Amniotic epithelial cell (primary cell): ENCODE measurements at places on chromosomes 1 and 21.

DNA sequence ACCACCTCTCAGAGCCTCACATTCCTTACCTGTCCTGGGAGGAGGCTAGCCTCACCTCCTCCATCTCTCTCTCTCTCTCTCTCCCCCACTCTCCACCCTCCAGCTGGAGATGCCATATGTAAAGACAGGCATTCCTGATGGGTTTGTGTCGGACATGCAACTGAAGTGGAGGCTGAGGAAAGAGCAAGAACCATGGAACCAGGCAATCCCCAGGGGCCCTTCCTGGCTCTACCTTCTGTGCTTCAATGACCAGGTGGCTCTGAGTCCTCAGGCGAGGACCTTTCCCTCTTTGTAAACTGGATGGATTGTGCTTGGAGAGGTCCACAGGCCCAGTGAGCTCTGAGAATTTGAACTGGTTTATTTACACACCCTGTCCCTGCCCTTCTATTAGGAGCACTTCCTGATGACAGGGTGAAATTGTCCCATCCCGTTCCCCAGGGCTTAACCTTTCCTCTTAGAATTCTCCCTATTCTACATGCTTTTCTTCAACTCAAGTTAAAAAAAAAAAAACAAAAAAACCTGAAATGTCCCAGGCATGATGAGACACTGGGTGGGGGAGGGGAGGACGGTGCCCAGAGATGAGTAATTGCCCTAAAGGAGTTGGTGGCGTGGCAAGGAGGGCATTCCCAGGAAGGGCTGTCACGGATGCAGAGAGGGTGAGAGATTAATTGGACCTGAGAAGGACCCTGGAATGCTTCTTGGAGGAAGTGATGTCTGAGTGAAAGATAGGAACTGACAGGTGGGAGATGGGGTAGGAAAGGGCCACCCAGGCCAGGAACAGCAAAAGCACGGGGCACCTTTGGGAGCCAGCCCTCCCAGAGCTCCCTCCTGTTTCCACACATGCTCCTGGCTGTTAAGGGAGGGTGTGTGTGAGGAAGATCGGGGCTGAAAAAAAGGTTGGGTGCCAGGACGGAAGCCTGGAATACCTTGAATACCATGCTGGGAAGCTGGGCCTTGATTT lies 50.2 kb upstream of the WASF2 start:
- peak; percentile 48 for DNase-seq

GRCh38 chr21:33206771-33207281 lies 22.9 kb upstream of the IFNAR2 start:
- no peak for DNase-seq

DNA sequence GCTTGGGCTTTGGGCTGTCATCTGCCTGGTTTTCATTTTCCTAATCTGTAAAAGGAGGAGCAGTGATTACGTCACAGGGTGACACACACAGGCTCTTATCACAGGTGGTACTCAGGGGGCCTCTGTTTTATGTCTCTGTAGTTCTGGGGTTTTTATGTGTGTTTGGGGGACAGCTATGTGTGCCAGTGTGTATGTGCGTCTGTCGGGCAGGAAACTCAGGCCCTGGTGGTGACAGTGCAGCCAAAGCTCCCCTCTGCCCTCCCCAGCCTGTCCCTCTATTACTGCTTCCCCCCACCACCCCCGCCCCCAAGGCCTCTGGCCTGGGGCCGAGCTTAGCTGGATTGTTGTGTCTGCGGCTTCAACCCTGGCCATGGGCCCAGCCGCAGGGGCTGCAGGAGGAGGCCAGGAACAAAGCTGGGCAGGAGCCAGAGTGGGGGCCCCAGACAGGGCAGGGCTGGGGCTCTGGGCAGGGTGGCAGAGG lies 13.3 kb downstream of the MFAP2 start:
- peak; percentile 82 for DNase-seq

- no peak for DNase-seq
These were observed 5.4 kb downstream of the BARHL2 start for GRCh38 chr1:90711696-90712095.

DNA sequence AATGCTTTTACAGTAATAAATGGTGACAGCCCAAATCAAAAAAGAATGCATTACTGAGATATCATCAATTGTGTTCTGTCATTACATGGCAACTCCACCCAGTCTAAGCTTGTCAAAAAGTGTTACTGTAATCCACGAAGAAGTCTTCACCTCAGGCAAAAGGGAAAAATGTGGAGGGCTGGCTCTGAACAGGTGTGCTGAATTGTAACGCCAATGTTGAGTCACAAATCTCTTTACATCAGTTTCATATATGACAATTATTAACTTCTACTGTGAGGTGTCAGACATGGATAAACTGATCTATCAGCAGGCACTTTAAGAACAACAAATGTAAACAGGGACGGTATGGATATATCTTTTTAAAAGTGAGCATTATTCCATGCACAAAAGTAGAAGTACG lies 98.5 kb upstream of the DMRTA2 start:
- DNase-seq = no peak

- no peak for DNase-seq
These were observed 17.1 kb upstream of the AGO4 start for GRCh38 chr1:35790670-35791069.

DNA sequence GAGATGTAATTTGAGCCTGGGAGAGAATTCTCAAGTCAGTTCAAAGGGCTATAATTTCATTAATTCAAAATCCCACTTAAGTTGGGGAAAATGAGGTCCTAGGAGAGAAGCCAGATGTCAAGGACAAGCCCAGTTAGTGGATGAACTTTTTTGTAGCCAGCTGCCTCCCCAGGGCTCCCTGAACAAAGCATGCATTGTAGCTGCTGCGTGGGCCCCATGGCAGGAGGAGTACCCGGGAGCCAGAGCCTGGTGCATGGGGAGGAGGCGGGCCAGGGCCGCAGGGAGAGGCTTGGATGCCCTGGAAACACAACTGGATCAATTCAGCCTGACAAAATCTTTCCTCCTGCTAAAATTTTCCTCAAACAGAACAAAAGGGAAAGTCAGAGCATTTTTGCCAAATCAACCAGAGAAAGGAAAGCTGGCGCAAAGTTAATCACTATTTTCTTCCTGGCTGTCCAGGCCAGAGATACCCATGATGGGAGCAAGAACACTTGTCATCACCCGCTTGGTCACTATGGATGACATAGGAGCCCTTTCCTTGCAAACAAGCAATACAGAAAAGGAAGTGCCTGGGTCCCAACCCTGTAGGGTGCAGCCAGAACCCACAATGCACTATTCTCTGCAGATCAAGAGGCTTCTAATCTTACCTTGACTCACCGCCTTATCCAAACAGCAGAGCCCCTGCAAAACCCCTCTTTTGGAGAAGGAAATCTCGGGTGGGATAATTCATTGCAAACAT lies 248.1 kb upstream of the RAB4A start:
- DNase-seq = no peak

- no peak for DNase-seq
These were observed 84.3 kb downstream of the ELAVL4 start for GRCh38 chr1:50193002-50193401.

DNA sequence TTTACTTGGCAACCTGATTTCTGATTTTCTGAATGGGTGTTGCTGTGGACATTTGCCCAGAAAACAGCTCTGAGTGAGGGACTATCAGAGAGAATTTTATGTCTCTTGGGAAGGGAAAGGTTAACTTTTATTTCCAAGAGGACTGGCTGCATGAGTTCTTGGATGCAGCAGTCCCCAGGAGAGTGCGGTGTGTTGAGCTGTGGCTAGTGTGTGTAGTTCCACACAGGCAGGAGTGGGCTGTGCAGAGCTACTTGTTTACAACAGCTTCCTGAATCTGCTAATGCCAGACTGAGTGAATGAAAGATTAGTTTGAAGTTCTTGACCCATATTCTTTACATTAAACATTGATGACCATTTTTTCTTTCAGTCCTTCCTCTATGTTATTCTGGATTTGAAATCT lies 41.0 kb upstream of the APOBEC4 start:
- no peak for DNase-seq

DNA sequence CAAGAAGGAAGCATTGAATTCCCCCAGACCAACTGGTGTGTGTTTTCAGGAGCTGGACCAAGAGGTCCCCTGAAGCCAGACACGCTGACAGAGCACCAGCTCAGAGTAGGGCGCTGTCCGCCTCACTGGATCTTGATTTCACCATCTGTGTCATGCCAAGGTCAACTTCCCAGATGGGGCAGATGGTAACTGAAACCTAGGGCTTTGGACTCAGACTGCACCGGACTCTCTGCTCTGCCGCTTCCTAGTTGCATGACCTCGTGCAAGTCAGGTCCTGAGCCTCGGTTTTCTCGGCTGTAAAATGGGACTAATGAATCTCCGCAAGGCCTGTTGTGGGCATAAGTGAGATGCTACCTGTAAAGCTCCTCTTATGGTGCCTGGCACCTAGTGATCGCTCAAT lies 17.9 kb upstream of the CASZ1 start:
- DNase-seq = no peak

DNA sequence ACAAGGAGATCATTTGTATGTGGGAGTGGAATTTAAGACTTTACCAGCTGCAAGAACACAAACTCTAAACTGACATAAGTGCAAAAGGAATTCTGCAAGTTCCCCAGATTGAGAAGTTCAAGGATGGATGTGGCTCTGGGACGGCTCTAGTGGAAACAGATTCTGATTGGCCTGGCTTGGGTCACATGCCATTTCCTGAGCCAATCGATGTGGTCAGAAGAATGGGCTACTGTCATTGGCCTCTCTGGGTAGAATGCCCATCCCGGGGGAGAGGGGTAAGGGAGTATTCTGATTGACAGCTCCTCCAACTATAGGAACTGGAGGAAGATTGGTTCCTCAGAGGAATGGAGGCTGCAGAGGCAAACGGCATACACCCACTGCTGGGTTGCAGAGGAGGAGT lies 6.0 kb upstream of the IFNLR1 start:
- peak; percentile 83 for DNase-seq

DNA sequence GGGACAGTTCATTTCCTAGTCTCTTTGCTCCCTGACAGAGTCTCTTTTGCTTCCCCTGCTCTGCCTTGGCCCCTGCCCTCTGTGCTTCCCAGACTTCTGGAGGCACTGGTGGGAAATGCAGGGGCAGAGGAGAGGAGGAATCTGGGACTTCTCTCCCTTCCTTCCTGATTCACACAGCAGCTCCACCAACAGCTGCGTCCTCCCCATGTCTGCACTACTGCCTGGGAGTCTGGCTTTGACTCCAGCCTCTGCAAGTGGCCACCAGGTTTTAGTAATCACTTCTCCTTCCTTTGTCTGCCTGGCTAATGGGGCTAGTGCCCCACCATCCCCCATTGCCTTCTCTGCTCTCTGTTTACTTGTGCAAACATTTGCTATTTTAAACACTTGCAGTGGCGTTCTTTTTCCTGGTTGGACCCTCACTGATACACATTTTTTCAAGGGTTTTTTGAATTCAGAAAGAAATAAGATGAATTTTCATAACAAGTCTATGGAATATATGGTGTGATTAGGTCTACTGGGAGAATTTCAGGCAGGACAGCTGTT lies 21.9 kb downstream of the FASLG start:
- DNase-seq = no peak

GRCh38 chr21:26777166-26777565 lies 68.0 kb downstream of the ADAMTS1 start:
- DNase-seq = peak; percentile 83

DNA sequence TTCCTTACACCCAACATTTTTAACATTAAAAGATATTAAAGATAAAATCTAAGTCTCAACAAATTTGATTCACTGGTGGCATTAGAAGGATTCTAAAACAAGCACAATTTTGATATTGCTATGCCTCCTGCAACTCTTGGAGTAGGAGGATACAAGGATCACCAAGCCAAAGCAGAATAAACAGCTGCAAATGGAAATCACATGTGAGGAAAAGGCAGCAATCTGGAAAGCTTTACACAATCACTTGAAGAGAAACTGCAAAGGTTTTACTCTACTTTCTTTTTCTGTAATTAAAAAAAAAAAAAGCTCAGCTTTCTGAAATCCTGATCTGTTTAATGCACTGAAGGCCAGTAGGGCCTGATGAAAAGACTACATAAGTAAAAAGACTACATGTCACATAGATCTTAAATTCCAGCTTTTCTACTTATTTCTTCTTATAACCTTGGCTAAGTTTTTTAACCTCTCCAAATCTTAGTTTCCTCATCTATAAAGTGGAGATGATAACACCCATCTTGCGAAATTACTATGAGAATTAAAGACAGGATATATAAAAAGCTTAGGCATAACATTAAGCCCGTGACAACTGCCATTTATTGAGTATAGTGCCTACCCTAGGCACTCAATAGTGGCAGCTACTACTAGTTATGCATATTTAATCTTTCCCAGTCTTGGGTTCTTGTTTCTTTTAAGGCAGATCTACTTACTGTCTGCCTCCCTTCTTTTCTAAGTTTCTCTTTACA lies 73.5 kb downstream of the EPS15 start:
- no peak for DNase-seq

- DNase-seq = peak; percentile 59
These were observed 49.0 kb downstream of the LTN1 start for GRCh38 chr21:28943631-28944030.

GRCh38 chr1:203150511-203151297 lies 23.2 kb downstream of the ADORA1 start:
- DNase-seq = no peak

DNA sequence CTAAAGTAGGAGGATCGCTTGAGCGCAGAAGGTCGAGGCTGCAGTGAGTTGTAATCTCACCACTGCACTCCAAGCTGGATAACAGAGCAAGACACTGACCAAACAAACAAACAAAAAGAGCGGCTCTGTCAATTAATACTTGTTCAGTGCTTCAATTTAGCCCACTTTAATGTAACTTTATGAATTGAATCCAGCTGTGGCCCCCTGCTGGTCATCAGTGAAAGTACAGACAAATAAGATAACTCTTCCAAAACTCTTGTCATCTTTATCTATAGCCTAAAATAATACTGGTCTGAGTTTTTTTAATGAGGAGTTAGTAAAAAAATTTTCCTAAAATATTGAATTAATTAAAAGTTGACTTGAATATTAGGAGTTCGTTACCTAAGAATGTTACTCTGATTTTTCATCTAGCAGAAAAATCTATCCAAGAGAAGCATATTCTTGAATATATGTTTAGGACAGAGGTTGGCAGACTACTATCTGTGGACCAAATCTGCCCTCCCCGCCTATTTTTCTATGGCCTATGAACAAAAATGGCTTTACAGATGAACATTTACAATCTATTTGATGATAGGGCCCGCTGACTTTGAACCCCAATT lies 26.1 kb downstream of the ATP5PF start:
- DNase-seq = peak; percentile 35

- no peak for DNase-seq
These were observed 85.2 kb downstream of the TGFB2 start for GRCh38 chr1:218430346-218430745.

- peak; percentile 29 for DNase-seq
These were observed 52.3 kb downstream of the HMCN1 start for GRCh38 chr1:185786524-185786923.

DNA sequence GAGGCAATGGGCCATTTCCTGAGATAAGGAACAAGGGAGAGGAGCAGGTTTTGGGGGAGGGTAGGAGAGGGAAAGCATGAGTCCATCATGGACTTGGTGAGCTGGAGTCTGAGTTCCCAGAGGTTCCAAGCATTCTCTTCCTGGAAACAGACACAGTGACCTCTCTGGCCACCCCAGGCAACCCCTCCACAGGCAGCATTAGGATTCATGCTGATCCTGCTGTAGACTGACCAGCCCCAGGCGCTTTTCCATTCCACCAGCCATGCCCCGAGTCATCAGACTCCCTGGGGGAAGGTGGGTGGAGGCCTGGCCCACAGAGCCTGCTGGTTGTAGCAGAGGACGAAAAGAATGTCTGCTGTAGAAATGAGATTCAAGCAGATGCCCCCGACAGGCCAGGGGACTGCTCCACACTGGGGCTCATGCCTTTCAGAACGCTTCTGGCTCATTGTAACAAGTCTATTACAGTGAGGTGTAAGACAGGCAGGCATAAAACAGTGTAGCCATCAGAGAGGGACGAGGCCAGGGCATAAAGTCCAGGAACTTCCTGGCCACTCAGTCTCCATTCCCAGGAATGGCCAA lies 52.2 kb downstream of the KCND3 start:
- no peak for DNase-seq

GRCh38 chr1:243325305-243325890 lies 69.6 kb downstream of the SDCCAG8 start:
- peak; percentile 61 for DNase-seq
